Activated CD4-positive, alpha-beta memory T cell treated with anti-CD3 and anti-CD28 coated beads, Interleukin-2, amount 10 ng/mL, durations not matched to agents 7 days and 5 days (primary cell): ENCODE measurements at places on chromosomes 4 and X.

- no peak for DNase-seq
Observed at GRCh38 chr4:63524764-63525163, 884.5 kb downstream of the TECRL start.

DNA sequence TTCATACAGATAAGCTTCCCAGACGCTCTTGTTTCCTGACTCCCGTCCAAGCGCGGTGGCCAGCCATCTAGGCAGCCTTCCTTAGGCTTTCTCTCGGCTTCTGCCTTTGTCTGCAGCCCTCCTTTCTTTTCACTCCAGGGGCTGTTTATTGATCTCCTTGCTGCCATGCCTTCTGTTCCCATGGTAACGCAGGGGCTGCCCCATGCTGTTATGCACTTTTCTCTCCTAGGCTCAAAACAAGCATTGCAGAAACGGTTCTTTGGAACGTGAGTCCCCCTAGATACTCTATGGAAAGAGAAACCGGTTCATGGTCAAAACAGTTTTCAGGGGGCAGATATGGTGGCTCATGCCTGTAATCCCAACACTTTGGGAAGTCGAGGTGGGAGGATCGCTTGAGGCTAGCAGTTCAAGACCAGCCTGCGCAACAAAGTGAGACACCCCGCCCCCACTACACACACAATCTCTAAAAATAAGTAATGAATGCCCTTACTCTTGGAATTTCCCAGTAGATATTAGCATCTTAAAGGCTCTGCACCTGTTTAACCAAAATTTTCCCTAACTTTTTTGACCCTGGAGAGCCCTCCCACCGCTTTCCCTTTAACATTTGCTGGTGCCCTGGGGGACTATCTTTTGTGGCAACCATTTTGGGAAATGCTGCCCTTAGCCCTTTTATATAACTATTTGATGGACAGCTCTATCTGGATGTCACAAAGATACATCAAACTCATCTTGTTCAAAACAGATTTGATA lies 53.9 kb upstream of the ZNF157 start:
- no peak for DNase-seq

GRCh38 chr4:17941731-17942130 lies 79.8 kb downstream of the LCORL start:
- DNase-seq = no peak

DNA sequence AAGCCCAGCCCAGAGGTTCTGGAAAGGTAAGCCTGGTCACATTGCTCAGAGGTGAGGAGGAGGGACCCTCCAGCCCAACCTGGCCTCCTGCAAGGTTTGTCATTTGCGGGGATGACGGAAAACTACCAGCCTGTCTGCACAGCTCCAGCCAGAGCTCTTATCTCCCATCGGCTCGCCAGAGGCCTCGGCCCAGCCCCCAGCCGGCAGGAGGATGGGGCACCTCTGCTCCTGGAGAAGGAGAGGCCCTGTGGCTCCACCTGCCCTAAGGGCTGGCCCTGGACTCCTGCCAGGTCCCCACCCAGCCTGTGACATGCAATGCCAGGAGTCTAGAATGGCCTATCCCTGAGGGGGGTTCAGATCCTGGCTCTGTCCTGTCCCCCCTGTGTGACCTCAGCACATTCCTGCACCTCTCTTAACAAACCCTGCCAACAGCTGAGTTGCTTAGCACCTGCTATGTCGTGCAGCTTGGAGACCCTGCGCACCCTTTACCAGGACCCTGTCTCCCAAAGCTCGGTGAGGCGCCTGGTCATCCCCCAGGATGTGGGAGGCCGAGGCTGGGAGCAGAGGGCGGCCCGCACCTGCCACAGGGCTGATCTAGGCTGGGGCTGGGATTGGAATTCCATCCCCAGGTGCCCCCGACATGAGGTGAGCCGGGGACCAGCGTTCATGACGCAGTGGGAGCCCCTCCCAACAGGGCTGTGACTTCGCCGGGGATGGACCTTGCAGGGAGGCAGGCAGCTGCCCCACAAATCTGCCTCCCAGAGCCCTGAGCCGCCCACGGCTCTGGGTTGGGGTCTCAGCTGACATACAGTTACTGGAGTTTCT lies 14.4 kb downstream of the ADRA2C start:
- no peak for DNase-seq

- no peak for DNase-seq
Observed at GRCh38 chr4:141306331-141306730, 85.6 kb downstream of the ZNF330 start.

DNA sequence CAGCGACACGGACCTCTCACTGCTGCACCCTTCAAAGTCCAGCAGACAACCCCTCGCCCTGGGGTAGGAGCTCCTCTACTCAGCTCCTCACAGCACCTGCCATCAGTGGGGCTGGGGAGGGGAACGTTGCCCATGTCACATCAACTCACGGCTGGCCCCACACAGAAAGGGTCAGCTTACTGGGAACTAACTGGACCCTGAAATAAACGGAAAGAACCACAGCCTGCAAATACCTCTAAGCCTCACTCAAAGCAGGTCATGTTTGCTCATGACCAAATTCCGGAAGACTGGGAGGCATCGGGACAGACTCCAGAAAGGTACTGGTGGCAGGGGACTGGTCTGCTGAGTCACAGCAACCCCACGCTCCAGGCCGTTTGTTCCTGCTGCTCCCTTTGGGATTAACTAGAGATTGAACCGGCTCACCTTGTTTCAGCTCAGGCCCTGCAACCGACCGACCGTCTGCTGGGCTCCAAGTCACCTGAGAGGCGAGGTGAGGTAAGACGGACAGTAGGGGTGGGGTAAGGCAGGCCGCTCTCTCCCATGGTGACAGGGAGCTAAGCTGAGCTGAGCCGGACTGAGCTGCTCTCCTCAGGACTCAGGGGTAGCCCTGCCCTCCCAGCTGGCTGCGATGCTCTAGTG lies 5.6 kb downstream of the G6PD start:
- no peak for DNase-seq

DNA sequence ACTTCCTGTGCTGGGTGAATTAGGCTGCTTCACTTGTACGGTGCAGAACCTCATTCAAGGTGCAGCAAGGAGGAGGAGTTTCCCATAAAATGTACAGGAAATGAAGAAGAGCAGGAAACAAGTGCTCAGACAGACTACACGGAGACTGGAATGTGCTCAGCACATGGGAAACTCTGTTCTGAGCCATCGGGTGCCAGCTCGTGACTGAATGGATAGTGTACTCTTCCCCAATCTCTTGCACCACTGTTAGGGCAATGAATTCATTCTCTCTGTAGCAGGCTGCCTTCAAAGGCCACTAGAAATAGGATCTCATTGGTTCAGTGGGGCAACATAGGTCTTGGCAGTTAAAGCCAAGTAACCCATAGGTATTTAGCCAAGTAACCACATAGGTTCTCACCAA lies 200.0 kb upstream of the LDB2 start:
- DNase-seq = no peak
